Large intestine (tissue), 12 donors: ENCODE measurements at places on chromosomes 16 and 17.

DNA sequence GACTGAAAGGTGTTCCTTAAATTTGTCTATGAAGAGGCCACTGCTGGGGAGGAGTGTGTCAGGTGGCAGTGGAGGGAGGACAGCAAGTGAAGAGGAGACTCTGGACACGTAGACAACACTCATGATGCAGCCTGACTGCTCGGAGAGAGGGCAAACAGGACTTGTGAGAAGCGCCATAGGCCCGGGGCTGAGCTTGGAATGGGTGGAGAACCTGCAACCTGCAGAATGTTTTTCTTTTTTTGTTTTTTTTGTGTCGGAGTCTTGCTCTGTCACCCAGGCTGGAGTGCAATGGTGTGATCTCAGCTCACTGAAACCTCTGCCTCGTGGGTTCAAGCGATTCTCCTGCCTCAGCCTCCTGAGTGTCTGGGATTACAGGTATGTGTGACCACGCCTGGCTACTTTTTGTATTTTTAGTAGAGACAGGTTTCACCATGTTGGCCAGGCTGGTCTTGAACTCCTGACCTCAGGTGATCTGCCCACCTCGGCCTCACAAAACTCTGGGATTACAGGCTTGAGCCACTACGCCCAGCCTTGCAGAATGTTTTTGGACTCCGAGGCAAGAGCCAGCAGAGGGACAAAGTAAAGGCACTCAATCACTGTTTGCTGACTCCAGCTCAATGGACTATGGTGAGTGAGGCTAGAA lies 18.9 kb upstream of the C17orf58 start:
- H3K27me3 ChIP-seq, result no peaks in the 10 kb centered on the region
- DNase-seq, result no peak
- no peak overlapping the region for H3K27ac ChIP-seq
- H3K4me3 ChIP-seq, result no peak overlapping the region

GRCh38 chr17:61662741-61663140 lies 71.7 kb upstream of the NACA2 start:
- no peak overlapping the region for H3K4me3 ChIP-seq
- no peaks in the 10 kb centered on the region for H3K4me1 ChIP-seq
- no peaks in the 10 kb centered on the region for H3K36me3 ChIP-seq
- H3K27me3 ChIP-seq, result no peaks in the 10 kb centered on the region

DNA sequence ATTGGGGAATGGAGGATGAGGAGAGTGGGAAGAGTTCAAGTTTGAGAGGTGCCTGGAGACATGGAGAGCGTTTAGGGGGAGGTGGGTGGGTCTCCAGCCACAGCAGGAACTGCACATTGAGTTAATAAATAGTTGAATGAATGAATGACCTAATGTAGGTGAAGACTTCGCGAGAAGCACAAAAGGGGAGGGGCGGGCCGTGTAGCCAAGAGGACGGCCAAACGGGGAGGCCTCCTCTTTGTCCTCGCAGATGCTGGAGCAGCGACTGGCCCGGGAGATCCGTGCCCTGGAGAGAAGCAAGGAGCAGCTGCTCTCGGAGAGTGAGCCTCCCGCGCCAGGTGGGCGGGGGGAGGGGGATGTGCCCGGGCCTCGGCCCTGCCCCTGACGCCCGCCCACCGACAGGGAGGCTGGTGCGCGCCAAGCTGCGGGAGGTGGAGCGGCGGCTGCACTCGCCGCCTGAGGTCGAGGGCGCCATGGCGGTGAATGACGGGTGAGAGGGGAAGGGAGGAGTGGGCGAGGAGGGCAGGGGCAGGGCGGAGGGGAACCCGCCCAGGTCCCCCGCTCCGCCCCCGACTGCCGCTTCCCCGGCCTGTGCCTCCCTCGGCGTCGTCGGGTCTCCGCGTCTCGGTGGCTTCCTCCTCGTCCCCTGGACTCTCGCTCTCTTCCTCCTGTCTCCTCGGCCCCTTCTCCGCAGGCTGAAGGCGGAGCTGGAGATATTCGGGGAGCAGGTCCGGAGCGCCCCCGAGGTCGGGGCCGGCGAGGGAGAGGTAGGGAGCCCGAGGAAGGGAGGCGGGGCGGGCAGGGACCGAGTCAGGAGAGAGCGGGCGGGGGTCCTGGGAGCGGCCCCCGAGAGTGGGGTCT lies 12.9 kb downstream of the SYCE1L start:
- no peaks in the 10 kb centered on the region for H3K36me3 ChIP-seq
- H3K27ac ChIP-seq, result peak overlapping the region; percentile 53
- DNase-seq, result peak; percentile 67
- H3K4me1 ChIP-seq, result no peaks in the 10 kb centered on the region

GRCh38 chr17:7709031-7709430 lies 4.0 kb downstream of the EFNB3 start:
- peaks cover 7% of the 10 kb centered on the region for H3K4me1 ChIP-seq
- no peaks in the 10 kb centered on the region for H3K36me3 ChIP-seq
- H3K4me3 ChIP-seq, result no peak overlapping the region

DNA sequence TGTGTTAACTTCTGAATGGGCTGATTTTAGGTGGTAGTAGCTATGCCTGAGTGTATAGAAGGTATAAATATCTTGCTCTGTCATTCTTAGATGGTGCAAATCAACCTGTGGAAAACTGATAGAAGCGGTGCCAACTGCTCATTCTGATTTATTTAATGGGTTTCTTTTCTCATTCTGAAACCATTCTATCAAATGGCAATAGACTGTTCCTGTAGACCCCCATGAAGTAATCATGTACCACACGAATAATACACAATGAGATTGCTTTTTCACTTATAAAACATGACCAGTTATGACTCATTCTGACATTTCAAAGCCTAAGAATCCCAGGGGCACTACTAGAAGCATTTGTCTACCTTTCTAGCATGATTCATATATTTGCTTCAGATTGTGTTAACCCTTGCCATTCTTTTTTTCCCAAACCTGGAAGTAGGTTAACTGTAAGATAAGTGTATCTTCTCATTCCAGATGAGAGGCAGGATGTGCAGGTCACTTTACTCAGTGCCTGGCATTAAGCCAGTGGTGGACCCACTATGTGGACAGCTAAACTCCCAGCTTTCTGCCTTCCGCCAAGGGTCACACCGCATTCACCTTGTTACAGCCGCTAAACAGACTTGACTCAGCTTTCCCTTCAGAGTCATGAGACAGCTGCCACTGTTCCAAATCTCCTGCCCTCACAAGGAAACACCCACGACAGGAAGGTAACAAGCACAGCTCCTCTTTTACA lies 16.4 kb upstream of the SLC16A11 start:
- no peak overlapping the region for H3K4me3 ChIP-seq
- DNase-seq, result no peak
- no peak overlapping the region for H3K27ac ChIP-seq
- peaks cover 2% of the 10 kb centered on the region for H3K27me3 ChIP-seq
- H3K36me3 ChIP-seq, result no peaks in the 10 kb centered on the region
- H3K4me1 ChIP-seq, result no peaks in the 10 kb centered on the region

GRCh38 chr17:40349895-40350688 lies 14.4 kb downstream of the GJD3 start:
- peaks cover 72% of the 10 kb centered on the region for H3K4me1 ChIP-seq
- no peaks in the 10 kb centered on the region for H3K27me3 ChIP-seq
- no peak overlapping the region for H3K4me3 ChIP-seq

- H3K4me1 ChIP-seq, result peaks cover 48% of the 10 kb centered on the region
- H3K4me3 ChIP-seq, result peak overlapping the region; percentile 80
- no peaks in the 10 kb centered on the region for H3K27me3 ChIP-seq
- DNase-seq, result peak; percentile 98
- H3K36me3 ChIP-seq, result peaks cover 12% of the 10 kb centered on the region
Measured at GRCh38 chr16:85615014-85615851, 2.1 kb downstream of the GSE1 start.

DNA sequence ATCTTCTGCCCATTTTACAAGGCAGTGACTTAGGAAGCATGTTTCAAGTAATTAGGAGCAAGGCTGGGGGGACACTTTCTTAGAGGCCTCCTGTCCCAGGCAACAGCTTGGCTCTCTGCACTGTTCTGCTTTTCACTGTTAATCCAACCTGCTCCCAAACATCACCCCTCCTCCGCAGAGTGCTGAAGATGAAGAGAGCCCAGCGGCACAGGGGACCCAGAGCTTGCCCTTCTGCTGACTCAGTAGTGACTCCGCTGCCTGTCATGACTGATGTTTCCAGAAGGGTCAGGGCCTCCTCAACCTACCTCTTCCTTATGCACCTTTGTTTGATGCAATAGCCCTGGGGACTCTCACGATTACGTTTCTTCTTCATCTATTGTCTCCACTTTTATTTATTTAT lies 38.9 kb upstream of the NDRG4 start:
- H3K36me3 ChIP-seq, result no peaks in the 10 kb centered on the region
- peaks cover 65% of the 10 kb centered on the region for H3K27me3 ChIP-seq
- H3K27ac ChIP-seq, result no peak overlapping the region

DNA sequence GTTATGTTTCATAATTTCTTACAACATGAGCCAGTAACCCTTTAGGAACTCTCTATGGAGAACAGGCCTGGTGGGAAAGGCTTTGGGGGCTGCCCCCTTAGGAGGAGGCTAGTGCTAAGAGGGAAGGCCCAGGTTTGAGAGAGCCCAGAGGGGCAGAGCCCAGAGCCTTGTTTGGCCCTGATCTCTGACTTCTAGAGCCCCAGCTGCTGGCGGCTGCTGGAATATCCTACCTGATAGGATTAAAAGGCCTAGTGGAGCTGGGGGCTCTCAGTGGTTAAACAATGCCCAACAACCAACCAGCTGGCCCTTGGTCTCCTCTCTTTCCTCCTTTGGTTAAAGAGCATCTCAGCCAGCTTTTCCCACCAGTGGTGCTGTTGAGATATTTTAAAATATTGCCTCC lies 54.1 kb downstream of the IGF2BP1 start:
- no peaks in the 10 kb centered on the region for H3K27me3 ChIP-seq
- DNase-seq, result no peak
- H3K4me1 ChIP-seq, result peaks cover 4% of the 10 kb centered on the region
- H3K4me3 ChIP-seq, result no peak overlapping the region

GRCh38 chr17:74738051-74738996 lies 1.3 kb downstream of the RAB37 start:
- H3K27ac ChIP-seq, result no peak overlapping the region
- H3K4me1 ChIP-seq, result peaks cover 43% of the 10 kb centered on the region
- H3K27me3 ChIP-seq, result peaks cover 4% of the 10 kb centered on the region
- DNase-seq, result no peak
- no peaks in the 10 kb centered on the region for H3K36me3 ChIP-seq

- H3K36me3 ChIP-seq, result peaks cover 25% of the 10 kb centered on the region
- H3K4me3 ChIP-seq, result peak overlapping the region; percentile 87
- H3K27me3 ChIP-seq, result peaks cover 2% of the 10 kb centered on the region
- H3K27ac ChIP-seq, result peak overlapping the region; percentile 61
- no peak for DNase-seq
- H3K4me1 ChIP-seq, result peaks cover 32% of the 10 kb centered on the region
Measured at GRCh38 chr16:1963806-1964505, 670 bp downstream of the RPS2 start.
